ENCODE measurements at places on chromosomes 3 and 15. TPM values are rescaled to one million over a fixed set of nuclear protein-coding genes. Genes with fewer than 3 reads are reported as not detected.

The GOLGA6L4 gene
- 1.9 TPM for total RNA-seq

The LAMB2 gene
- total RNA-seq = 78.9 TPM

DNA sequence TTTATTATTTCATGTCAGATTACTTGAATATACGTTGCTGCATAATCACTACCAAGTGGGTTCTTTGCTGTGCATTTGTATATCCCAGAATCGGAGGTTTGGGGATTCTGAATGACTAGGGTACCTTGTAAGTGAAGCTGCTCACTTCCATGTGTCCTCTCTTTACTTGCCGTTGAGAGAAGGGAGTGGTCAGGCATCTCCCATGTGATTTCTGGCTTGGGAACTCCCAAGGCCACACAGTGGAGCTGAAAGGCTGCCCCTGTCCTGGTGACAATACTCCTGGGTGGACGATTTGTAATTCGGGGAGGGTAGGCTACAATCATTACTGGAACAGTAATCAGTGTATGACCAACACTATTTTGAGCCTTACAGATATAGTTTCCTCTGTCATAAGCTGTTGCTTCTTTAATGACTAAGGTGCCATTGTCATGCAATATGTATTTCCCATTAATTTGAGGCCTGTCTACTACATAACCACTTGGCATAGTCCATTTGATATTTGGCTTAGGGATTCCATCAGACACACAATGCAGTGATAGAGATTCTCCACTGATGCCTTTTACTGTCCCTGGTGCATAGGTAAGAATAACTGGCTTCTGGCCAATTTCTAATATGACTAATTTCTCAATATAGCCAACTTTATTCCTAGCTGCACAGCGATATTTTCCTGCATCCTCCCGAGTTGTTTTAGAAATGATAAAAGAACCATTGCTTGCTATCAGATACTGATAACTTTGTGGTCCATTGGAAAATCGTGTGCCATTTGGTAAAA is 24.0 kb downstream of the IGSF10 start:
- no peak for DNase-seq

- no peak for DNase-seq
These were observed 8.5 kb downstream of the TRAT1 start for GRCh38 chr3:108830991-108831614.

DNA sequence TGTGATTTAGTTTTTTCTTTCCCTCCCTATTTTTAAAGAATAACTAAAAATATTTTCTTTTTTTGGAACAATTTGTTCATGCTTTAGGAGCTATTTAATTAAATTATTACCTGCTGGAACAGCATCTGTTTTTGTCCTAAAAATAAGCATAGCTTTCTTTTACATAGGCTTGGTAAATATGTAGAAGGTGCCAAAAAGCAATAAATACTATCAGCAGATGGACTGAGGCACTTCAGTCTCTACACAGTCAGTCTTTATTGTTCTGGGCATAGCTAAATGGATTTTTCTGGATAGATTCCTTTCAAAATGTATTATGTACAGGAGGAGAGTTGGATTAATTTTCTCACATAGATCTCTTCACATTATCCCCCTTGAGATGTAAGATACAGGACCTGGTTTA is 223.5 kb downstream of the NAALADL2 start:
- no peak for DNase-seq

DNA sequence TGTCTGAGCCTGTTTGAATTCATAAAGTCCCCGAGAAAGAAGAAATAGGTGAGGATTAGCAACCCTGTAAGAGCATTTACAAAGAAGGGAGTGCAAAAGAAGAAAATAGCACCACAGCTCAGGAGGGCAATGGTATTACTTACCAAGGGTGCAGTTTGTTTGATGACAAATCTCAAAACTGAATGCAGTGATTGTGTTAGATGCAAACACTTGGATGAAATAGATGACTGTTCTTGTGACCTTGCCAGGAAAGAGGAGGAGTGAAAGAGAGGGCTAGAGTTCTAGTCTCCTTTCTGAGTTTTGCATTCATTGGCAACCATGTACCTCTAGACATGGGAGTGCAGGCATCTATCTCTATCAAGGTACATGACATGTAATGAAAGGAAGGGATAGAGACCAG is 1030.8 kb upstream of the CFAP20DC start:
- DNase-seq = no peak

DNA sequence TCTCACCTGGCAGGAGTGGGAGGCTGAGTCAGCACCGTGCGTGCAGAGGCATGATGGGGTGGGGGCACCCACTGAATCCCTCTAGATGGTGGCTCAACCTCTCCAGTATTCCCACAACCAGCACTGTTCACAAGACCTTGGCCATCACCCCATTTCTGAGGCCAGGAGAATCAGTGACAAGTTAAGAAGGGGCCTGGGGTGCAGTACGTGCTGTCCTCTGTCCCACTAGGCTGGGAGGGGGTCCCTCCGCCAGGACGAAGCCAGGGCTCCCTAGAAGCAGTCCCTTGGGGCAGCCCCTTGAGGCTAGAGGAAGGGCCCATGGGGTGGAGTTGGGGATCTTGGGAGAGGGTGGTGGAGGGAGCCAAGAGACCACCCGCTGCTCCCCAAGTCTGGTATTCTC is 4.8 kb downstream of the MYL3 start:
- DNase-seq = no peak

GRCh38 chr3:69865925-69866679 is 126.8 kb downstream of the MITF start:
- no peak for DNase-seq

- DNase-seq = no peak
These were observed 1.5 kb upstream of the ARHGAP31 start for GRCh38 chr3:119292666-119293065.

DNA sequence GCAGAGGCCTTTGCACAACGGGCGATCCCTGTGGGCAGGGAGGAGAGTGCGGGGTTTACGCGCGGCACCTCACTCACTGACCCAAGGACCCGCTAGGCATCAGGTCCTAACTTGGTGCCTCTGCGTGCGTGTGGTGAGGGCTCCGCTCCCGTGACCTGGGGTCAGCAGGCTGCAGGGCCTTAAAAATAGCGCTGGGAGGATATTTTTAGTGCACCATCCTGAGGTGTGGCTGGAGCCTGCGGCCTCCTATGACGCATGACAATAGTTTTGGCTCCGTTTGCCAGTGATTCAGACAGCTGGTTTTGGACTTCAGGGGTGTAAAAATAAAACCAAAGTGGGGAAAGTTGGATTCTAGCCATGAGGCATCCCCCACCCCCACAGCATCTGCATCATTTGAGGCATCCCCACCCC is 139.0 kb downstream of the FAM43A start:
- DNase-seq = no peak
